ENCODE measurements at places on chromosomes 13 and 19.

GRCh38 chr13:32588736-32589135 is 2.5 kb downstream of the PDS5B start:
- DNase-seq: no peak

DNA sequence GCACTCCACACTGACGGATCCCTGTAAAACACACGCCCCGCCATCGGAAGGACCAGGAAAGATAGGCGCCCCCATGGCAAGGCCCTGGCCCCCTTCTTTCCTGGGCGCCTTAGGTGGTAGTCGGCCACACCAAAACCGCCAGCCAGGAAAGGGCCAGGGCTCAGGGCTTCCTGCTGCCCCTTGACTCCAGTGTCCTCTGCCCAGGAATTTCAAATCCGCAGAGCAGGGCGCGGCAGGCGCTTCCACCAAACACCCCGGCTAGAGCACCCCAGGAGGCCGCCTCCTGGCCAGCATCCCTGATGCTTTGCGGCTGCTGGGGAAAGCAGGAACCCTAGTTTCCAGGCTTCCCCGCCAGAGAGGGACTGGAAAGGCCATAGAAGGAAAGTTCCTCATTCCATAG is 57.5 kb downstream of the ZNF726 start:
- DNase-seq: no peak

- DNase-seq: no peak
These were observed 2.0 kb downstream of the ELF1 start for GRCh38 chr13:41017159-41017558.

DNA sequence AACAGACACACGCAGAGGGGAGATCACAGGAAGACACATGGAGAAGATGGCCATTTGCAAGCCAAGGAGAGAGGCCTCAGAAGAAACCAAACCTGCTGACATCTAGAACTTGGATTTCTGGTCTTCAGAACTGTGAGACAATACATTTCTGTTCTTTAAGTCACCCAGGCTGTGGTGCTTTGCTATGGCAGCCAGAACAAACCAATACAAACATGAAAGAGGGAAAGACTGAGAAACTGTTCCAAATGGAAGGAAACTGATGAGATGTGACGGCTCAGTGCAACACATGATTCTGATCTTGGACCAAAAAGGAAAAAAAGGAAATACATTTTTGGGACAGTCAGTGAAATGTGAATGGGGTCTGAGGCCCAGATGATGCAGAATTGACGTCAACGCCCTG is 30.2 kb upstream of the SACS start:
- DNase-seq: no peak

- peak; percentile 34 for DNase-seq
These were observed 654 bp downstream of the ZNF579 start for GRCh38 chr19:55579766-55580621.

DNA sequence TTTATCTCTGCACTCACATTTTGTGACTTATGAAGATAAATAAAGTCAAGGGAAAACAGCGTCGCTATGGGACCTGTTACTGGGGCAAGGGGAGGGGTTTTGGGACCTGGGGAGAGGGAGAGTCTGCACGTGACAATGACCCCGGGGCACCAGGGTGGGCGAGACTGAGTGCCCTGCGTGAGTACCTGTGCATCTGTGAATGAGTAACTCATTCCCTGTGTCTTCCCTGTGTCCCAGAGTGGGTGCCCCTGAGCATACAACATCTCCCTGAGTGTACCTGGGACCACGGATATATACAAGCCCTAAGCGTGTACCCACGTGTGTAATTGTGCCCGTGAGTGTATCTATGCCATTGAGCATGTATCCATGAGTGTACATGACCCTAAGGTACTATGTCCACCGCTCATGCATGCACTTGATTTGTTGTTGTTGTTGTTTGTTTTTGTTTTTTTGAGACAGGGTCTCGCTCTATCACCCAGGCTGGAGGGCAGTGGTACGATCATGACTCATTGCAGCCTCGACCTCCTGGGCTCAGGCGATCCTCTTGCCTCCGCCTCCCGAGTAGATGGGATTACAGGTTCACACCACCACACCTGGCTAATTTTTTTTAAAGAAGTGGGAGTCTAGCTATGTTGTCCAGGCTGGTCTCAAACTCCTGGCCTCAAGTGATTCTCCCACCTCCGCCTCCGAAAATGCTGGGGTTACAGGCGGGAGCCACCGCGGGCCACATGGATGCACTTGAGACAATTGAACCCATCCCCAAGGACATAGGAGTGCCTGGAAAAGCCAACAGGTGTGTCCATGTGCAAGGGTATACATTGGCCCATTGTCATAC is 645 bp upstream of the TRAPPC5 start:
- DNase-seq: no peak

- DNase-seq: peak; percentile 67
These were observed 329.7 kb downstream of the NDFIP2 start for GRCh38 chr13:79810669-79811068.

GRCh38 chr19:40799558-40800338 is 757 bp downstream of the EGLN2 start:
- DNase-seq: no peak

- no peak for DNase-seq
These were observed 371.8 kb downstream of the SLITRK6 start for GRCh38 chr13:85427416-85427815.

- peak; percentile 44 for DNase-seq
These were observed 22.5 kb upstream of the ZNF429 start for GRCh38 chr19:21482863-21483276.

- no peak for DNase-seq
These were observed 96.6 kb upstream of the POSTN start for GRCh38 chr13:37695200-37695599.

GRCh38 chr13:30859326-30859725 is 46.7 kb upstream of the MEDAG start:
- no peak for DNase-seq

- DNase-seq: no peak
These were observed 3.2 kb downstream of the EHD2 start for GRCh38 chr19:47716270-47716937.

DNA sequence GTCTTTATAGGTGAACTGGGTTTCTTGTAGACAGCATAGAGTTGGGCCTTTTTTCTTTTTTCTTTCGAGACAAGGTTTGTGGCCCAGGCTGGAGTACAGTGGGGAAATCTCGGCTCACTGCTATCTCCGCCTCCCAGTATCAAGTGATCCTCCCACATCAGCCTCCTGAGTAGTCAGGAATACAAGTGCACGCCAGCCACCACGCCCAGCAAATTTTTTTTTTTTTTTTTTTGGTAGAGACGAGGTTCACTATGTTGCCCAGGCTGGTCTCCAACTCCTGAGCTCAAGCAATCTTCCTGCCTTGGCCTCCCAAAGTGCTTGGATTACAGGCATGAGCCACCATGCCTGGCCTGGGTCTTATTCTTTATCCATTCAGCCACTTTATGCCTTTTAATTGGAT is 5.1 kb upstream of the CALM3 start:
- no peak for DNase-seq

DNA sequence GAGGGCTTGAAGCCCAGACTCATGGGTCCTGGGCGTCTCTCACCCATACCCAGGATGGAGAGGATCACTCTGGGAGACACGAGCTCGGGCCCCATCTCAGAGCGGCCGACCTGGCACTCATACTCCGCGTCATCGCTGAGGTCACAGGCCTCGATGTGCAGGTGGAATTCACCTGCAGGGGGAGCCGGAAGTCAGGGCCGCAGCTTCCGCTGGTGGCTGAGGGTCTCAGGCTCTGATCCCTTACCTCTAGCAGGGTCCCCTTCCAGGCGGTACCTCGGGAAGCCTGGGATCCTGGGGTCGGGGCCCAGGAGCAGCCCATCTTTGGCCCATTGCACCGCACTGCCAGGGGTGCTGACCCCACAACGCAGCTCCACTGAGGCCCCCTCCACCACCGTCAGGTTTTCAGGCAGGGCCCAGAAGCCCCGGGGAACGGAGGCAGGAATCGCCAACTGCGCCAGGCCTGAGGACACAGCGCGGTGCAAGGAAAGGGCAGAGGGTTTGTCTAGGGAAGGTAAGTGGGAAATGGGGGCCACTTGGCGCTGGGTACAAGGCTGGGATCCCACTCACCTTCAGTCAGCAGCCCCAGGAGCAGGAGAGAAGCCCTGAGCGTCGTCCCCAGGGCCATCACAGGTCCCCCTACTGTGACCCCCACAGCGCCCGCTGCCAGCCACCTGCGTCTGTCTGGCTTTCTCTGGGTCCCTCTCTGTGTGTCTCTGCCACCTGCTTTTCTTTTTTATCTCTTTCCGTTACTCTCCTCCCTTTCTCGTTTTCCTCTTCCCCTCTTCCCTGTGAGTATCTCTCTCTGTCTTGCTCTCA is 883 bp downstream of the NPHS1 start:
- DNase-seq: no peak

DNA sequence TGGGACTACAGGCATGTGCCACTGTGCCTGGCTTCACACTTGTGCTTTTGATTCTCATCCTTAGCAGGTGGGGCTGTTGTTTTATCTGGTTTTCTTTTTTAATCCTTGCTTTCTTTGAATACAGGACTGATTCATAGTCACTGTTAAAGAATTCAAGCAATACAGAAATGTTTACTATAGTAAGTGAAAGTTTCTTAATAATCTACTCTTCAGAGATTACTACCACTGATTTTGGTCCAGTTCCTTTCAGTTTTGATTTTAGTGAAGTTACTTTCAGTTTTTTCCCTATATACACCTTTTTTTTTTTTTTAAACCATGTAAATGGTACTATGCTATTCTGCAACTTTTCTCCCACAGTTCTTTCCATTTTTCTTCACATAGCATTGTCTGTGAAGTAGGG is 53.6 kb downstream of the GATAD2A start:
- DNase-seq: peak; percentile 45

DNA sequence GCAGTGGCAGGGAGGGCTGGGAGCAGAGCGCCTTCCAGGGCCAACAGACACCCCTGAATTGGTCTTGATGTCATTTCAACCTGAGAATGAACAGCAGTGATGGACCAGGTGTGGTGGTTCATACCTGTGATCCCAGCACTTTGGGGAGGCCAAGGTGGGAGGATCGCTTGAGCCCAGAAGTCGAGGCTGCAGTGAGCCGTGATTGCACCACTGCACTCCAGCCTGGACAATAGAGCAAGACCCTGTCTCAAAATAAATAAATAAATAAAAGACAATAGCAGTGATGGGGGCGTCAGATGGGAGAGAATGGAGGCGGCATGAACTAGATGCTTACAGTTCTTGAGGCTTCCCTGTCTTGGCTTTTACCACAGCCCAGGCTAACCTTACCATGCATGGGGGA is 46.1 kb upstream of the ONECUT3 start:
- DNase-seq: no peak

DNA sequence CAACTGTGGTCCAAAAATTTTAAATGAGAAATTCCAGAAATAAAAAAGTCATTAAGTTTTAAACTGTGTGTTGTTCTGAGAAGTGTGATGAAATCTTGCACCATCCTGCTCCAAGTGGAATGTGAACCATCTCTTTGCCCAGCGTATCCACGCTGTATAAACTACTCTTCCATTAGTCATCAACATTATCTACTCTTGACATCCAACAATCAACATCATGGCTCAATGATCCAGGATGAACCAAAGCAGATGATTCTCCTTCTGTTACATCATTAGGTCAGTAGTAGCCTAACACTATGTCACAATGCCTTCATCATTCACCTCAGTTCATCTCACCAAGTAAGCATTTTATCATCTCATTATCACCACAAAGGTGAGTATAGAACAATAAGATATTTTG is 55.3 kb downstream of the SUCLA2 start:
- DNase-seq: peak; percentile 82

GRCh38 chr19:16540948-16541347 is 1.3 kb downstream of the CHERP start:
- no peak for DNase-seq

DNA sequence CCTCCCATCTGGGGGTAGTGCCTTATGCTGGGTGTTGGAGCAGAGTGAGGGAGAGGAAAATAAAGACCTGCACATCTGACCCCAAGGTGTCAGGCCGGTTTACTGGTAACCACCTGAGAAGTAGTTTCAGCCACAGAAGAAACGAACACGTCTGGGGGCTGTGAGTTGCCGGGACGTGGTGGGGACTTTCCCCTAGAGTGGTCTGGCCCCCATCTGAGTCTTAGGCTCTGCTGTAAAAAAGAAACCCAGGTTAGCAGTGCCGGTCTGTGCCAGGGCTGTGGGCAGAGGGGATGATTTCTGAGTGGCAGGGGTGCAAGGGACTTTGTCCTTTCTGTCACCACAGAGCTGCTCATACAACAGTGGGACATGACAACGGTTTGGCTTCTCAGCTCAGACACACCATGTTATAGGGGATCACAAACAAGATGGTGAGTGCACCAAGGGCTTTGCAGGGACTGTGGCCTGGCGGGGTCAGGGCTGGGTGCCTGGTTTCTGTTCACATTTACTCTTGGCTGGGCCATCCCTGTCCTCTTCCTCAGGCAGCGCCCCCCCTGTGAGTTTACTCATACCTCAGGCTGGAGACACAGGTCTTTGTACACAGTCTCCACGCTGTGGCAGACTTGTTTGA is 9.0 kb downstream of the GCDH start:
- DNase-seq: no peak

- DNase-seq: peak; percentile 63
These were observed 19.8 kb downstream of the TMEM272 start for GRCh38 chr13:51825165-51825592.

GRCh38 chr13:78299832-78300623 is 303.3 kb downstream of the POU4F1 start:
- no peak for DNase-seq

- no peak for DNase-seq
These were observed 49.3 kb downstream of the UBL3 start for GRCh38 chr13:29801102-29801501.

GRCh38 chr13:74190999-74191398 is 56.8 kb upstream of the KLF12 start:
- no peak for DNase-seq

DNA sequence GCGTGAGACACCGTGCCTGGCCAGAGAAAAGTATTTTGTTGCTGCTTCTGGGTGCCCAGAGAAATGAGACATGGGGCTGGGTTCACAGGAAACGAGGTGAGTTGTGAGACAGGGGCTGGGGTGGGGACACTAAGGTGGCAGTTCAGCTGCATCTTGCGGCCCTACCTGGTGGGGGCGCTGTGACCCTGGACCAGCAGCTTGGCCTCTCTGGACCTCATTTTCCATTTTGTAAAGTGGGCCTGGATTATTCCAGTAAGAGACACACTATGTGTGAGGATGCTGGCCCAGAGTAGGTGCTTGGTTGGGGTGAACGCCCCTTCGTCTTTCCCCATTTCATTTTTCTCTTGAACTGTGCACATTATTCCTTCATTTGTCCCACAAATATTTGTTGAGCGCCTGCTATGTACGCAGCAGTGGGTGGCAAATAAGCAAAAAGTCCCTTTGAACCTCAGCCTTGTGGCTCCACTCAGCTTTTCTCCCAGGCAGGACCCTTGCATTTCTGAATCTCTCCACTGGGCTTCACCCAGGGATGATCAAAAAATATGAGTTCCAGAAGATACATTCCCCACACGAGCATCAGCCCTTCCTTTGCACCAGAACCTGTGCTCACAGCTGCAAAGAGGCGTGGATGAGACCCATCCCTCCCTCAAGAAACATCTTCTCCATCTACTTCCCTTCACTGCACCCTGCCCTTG is 26.6 kb upstream of the OR10H1 start:
- no peak for DNase-seq

- DNase-seq: peak; percentile 5
These were observed 568 bp upstream of the ZNF230 start for GRCh38 chr19:44002212-44002565.

GRCh38 chr19:44903216-44903601 is 2.4 kb upstream of the APOE start:
- DNase-seq: no peak

Measured in cardiac fibroblast (primary cell).